ENCODE measurements at places on chromosomes 13 and 19.

- no peak for DNase-seq
These were observed 5.5 kb upstream of the SERTM1 start for GRCh38 chr13:36668316-36668715.

DNA sequence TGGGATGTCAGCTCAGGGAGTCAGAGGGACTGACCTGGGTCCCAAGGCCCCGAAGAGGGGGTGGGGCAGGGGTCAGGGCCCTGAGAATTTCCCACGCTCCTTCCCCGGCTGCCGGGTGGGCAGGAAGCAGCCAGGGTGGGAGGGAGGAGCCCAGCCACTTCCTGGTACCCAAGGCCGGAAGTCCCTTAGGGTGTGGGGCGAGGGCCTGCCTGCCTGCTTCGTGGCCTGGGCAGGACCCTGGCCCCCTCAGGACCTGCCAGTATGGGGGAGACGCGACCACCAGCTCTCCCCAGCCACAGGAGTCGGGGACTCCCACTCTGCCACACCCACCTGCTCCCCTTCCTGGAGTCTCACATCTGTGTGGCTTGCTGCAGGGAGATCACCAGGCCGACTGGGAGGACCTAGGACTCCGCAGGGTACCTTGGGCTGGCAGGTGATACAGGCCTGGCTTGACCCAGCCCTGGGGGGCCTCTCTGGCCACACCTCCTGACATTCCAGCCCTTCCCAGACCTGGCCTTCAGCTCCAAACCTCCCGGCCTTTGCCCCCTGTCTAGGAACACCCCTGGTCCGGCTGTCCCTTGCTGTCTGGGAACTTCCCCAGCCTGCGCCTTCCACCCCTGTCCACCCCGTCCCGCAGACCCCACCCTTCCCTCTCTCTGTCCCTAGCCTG lies 9.8 kb upstream of the CIRBP start:
- peak; percentile 59 for DNase-seq

- no peak for DNase-seq
These were observed 19.8 kb downstream of the DNM2 start for GRCh38 chr19:10737722-10738121.

- DNase-seq: no peak
These were observed 183.9 kb downstream of the LHFPL6 start for GRCh38 chr13:39419068-39419467.

DNA sequence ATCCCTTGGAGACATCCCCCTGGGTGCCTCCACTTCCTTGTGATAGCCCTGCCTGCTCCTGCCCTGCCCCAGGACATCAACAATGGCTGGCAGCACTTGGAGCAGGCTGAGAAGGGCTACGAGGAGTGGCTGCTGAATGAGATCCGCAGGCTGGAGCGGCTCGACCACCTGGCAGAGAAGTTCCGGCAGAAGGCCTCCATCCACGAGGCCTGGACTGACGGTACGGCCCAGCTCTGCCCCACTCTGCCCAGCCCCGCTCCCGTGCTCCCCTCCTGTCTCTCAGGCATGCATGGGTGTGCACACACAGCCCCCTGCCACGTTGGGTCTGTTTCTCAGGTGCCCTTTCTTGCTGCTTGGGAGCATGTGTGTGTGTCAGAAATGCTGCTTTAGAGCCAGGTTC lies 26.4 kb downstream of the CAPN12 start:
- no peak for DNase-seq

GRCh38 chr19:10554760-10555609 lies 10.8 kb downstream of the KRI1 start:
- no peak for DNase-seq

- no peak for DNase-seq
These were observed at the start of gene EXOC3L2 for GRCh38 chr19:45245334-45245787. TSS of gene EXOC3L2 (minus strand) at chr19:45245407. CDS start at chr19:45239045, 6,362 bp downstream.

- no peak for DNase-seq
These were observed 293.3 kb downstream of the ZNF536 start for GRCh38 chr19:30665449-30665848.

- no peak for DNase-seq
These were observed 379.9 kb downstream of the LIG4 start for GRCh38 chr13:107835339-107836018.

DNA sequence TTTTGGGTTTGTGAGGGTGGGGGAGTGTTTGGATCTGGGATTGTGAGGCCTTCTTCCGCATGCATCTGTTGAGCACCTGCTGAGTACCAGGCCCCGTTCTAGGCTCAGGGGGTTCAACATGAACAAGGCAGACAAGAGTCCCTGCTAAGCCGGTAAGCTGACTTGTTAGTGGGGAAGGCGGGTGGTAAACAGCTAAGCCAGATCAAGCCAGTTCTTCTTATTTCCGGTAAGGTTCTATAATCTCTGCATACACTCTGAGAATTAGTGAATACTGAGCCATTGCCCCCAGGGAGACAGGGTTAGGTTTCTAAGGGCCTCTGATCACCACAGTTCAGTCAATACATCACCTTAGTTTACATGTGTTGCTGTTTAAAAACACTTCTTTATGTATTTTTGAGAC lies 9.9 kb upstream of the EHD2 start:
- no peak for DNase-seq

DNA sequence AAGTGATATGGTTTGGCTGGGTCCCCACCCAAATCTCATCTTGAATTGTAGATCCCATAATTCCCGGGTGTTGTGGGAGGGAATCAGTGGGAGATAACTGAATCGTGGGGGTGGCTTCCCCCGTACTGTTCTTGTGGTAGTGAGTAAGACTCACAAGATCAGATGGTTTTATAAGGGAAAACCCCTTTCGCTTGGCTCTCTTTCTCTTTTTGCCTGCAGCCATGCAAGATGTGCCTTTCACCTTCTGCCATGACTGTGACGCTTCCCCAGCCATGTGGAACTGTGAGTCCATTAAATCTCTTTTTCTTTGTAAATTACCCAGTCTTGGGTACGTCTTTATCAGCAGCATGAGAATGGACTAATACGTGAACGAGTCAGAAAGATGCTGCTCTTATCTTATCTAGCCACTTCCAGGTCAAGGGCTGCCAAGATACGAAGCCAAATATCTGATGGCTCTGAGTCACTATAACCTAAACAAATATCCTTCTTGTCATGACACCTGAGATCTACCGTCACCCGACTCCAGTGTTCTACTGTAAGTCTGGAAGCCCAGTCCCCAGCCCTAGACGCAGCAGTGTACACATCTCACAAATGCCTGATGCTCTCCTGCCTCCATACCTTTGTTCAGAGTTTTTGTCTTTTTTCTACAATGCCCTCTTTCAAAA lies 45.9 kb downstream of the SLC15A1 start:
- DNase-seq: no peak

Data from stimulated activated CD4-positive, alpha-beta T cell treated with anti-CD3 and anti-CD28 coated beads, Interleukin-4, amount 100 ng/mL, for 4 hours (primary cell).